Endothelial cell (in vitro differentiated cells): ENCODE measurements at places on chromosomes 1 and 21. TPM values are rescaled to one million over a fixed set of nuclear protein-coding genes. Genes with fewer than 3 reads are reported as not detected.

KLHDC9 gene
- 7.3 TPM for total RNA-seq

BTBD8 gene
- 4.0 TPM for total RNA-seq

TENT5C gene
- 0.05 TPM for total RNA-seq

CD1E gene
- not detected for total RNA-seq

TCHH gene
- total RNA-seq, result 0.38 TPM

FAM177B gene
- total RNA-seq, result not detected

C1orf21 gene
- total RNA-seq, result 7.5 TPM

PRR9 gene
- not detected for total RNA-seq

DNAJC16 gene
- 19.9 TPM for total RNA-seq

NCAM2 gene
- total RNA-seq, result 0.64 TPM

ANGPTL7 gene
- not detected for total RNA-seq

DNA sequence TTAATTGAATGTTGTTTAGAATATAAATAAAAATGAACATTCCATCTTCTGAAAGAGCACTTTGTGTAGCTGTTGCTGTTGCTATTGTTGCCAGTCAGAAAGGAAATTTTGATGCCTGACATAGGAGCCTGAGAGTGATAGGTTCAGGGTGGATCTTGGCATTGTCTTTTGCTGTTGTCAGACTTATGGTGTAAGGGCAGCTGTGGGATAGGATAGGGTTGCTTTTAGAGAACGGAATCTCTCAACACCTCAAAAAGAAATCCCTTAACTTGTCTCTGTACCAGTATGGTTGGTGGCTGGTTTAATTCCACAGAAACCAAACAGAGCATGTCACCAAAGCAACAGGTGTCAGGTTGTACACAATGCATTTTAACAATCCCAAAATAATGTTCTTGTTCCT, 62.7 kb downstream of the ESRRG start:
- peaks cover 3% of the 10 kb centered on the region for H3K27me3 ChIP-seq
- no peaks in the 10 kb centered on the region for H3K4me1 ChIP-seq
- H3K36me3 ChIP-seq, result no peaks in the 10 kb centered on the region
- H3K4me3 ChIP-seq, result no peak overlapping the region

GRCh38 chr1:158329733-158330132, 1.6 kb downstream of the CD1B start:
- no peak overlapping the region for H3K4me3 ChIP-seq
- peaks cover 2% of the 10 kb centered on the region for H3K4me1 ChIP-seq
- no peaks in the 10 kb centered on the region for H3K27me3 ChIP-seq
- H3K27ac ChIP-seq, result no peak overlapping the region

DNA sequence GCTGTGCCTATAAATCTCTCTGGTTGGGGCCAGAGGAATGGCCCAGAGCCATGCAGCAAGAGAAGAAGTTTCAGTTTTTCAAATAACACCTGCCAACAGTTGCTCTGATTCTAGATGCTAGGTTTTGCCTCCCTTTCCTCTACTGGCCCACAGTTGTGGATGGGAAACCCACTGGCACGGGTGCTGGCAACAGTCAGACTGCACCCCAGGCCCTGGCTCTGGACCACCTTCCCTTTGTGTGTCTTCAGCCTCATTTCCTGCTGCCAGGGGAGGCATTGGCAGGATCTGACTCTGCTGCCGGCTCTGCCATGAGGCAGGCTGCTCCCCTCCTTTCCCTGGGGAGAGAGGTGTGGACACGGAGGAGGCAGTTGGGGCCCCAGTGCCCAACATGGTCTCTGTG, 142.0 kb downstream of the IGSF21 start:
- H3K27ac ChIP-seq, result no peak overlapping the region
- H3K36me3 ChIP-seq, result peaks cover 4% of the 10 kb centered on the region
- H3K4me1 ChIP-seq, result peaks cover 5% of the 10 kb centered on the region
- H3K4me3 ChIP-seq, result no peak overlapping the region
- DNase-seq, result no peak

GRCh38 chr1:212582808-212583615, 25.5 kb upstream of the ATF3 start:
- no peak overlapping the region for H3K27ac ChIP-seq
- peaks cover 14% of the 10 kb centered on the region for H3K4me1 ChIP-seq
- no peak for DNase-seq
- peaks cover 3% of the 10 kb centered on the region for H3K27me3 ChIP-seq
- H3K4me3 ChIP-seq, result no peak overlapping the region

DNA sequence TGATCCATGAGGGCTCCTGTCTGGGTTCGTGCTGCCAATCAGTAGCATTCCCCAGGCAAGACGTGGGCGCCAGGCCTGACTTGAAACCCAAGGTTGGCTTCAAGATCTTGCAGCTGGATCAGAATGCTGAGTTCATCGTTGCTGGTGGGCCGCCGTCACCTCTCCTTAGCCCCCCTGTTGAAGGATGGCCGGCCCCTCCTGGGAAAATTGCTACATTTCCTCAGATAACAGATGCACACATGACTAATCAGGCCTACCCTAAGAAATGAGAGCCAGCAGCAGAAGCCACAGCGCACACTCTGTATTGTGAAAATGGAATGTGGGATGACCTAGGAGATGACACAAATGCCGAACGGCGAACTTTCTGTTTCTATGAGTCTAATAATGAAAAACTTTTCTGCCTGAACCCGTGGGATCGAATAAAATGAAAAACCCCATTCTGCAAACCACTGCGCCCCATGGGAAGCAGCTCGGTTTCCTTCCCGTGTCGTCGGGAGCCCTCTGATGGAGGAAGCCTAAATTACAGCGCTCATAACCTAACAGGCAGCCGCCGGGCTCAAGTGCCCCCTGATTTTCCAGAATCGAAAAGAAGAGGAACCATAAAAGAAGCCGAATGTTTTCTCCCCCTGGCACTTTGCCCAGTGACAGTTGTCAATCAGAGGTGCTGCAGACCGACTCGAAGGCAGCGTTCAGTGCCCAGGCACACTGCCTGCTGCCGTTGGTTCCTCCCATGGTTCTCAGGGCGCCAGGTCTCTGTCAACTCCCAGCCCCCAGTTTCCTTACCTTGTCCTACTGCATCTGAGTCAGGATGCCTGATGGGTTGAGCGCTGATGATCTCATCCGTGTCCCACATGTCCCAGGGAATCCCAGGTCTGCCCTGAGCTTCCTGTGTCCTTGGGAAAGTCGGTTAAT, 38.2 kb upstream of the H6PD start:
- peaks cover 25% of the 10 kb centered on the region for H3K27me3 ChIP-seq
- H3K4me3 ChIP-seq, result no peak overlapping the region
- H3K27ac ChIP-seq, result no peak overlapping the region
- H3K36me3 ChIP-seq, result no peaks in the 10 kb centered on the region
- DNase-seq, result peak; percentile 64
- H3K4me1 ChIP-seq, result peaks cover 8% of the 10 kb centered on the region

DNA sequence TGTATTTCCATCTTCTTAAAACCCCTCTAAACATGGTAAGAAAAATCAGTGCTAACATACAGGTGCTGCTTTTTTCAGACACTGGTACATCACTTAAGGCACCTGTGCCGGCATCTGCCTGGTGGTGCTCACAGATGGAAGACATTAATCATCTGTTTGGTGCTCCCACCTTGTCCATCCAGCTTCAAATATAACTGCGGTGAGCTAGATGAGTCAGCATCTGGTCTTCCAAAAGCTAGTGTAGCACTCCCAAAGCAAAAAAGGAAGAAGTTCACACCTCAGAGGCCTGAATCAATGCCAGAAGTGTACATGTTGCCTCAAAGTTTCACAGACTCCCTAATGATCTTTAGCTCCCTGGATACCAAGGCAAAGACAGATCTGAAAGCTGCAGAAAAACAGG, 44.4 kb downstream of the TM2D1 start:
- H3K36me3 ChIP-seq, result no peaks in the 10 kb centered on the region
- no peak for DNase-seq
- H3K27ac ChIP-seq, result no peak overlapping the region
- no peaks in the 10 kb centered on the region for H3K4me1 ChIP-seq
- H3K4me3 ChIP-seq, result no peak overlapping the region

GRCh38 chr1:23619299-23620188, 60.2 kb upstream of the ID3 start:
- peak overlapping the region; percentile 37 for H3K4me3 ChIP-seq
- H3K4me1 ChIP-seq, result peaks cover 20% of the 10 kb centered on the region
- no peak overlapping the region for H3K27ac ChIP-seq

GRCh38 chr1:248811514-248812490, 13.9 kb downstream of the SH3BP5L start:
- H3K4me1 ChIP-seq, result peaks cover 28% of the 10 kb centered on the region
- no peak for DNase-seq
- peak overlapping the region; percentile 72 for H3K4me3 ChIP-seq
- H3K27ac ChIP-seq, result peak overlapping the region; percentile 45
- peaks cover 21% of the 10 kb centered on the region for H3K27me3 ChIP-seq
- peaks cover 52% of the 10 kb centered on the region for H3K36me3 ChIP-seq

- no peak overlapping the region for H3K4me3 ChIP-seq
- H3K4me1 ChIP-seq, result peaks cover 23% of the 10 kb centered on the region
- H3K36me3 ChIP-seq, result peaks cover 4% of the 10 kb centered on the region
- no peak overlapping the region for H3K27ac ChIP-seq
- no peaks in the 10 kb centered on the region for H3K27me3 ChIP-seq
These were observed 9.1 kb downstream of the MRAP start for GRCh38 chr21:32307706-32308105.

GRCh38 chr1:234658138-234658537, 48.2 kb upstream of the IRF2BP2 start:
- H3K27me3 ChIP-seq, result peaks cover under 1% of the 10 kb centered on the region
- DNase-seq, result no peak
- H3K27ac ChIP-seq, result no peak overlapping the region
- no peak overlapping the region for H3K4me3 ChIP-seq

DNA sequence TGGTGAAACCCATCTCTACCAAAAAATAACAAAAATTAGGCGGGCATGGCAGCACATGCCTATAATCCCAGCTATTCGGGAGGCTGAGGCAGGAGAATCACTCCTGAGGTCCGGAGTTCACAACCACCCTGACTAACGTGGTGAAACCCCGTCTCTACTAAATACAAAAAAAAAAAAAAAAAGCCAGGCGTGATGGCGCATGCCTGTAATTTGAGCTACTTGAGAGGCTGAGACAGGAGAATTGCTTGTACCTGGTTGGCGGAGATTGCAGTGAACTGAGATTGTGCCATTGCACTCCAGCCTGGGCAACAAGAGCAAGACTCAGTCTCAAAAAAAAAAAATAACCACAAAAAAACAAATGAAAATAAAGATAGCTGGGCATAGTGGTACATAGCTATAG, 42.3 kb downstream of the CC2D1B start:
- H3K27me3 ChIP-seq, result no peaks in the 10 kb centered on the region
- DNase-seq, result no peak
- no peaks in the 10 kb centered on the region for H3K4me1 ChIP-seq

GRCh38 chr21:43917515-43918384, 52.7 kb downstream of the AGPAT3 start:
- H3K36me3 ChIP-seq, result peaks cover 4% of the 10 kb centered on the region
- no peak overlapping the region for H3K27ac ChIP-seq

- H3K27me3 ChIP-seq, result no peaks in the 10 kb centered on the region
- no peak overlapping the region for H3K4me3 ChIP-seq
- no peaks in the 10 kb centered on the region for H3K36me3 ChIP-seq
These were observed 574.3 kb upstream of the USP24 start for GRCh38 chr1:55789466-55789865.

GRCh38 chr1:18726368-18726767, 95.7 kb downstream of the PAX7 start:
- H3K36me3 ChIP-seq, result no peaks in the 10 kb centered on the region
- no peak overlapping the region for H3K4me3 ChIP-seq
- no peaks in the 10 kb centered on the region for H3K4me1 ChIP-seq
- H3K27me3 ChIP-seq, result peaks cover 9% of the 10 kb centered on the region
- DNase-seq, result no peak
- no peak overlapping the region for H3K27ac ChIP-seq

DNA sequence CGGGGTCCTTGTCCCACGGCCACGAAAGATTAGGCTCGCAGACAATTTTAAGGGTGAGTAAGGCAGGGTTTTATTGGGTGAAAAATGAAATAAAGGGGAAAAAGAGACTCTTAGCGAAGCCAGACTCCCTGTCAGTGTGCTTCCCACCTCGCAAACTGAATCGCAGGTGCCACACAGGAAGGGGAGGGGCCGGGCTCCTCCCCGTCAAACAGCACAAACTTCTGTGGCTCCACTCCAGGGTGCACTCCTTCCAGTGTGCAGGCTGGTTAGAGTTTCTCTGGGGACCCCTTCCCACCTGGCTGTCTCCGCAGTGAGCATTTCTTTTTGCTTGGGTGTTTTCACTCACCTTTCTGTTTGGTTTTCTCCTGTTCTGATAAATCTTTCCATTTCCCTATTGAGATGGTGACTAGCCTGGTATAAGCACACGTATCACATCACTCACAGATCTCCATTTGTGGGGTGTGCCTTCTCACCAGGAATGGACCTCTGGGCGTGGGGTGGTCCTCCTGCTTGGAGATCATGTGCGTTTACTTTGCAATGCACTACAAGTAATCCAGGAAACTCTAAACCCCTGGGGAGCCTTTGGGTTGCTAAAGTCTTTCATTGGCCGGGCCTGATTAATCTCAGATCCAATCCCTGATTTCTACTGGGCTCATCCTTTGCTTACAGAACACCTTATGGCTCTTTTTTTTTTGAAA, 37.6 kb upstream of the GALNT2 start:
- H3K4me3 ChIP-seq, result no peak overlapping the region
- H3K4me1 ChIP-seq, result no peaks in the 10 kb centered on the region
- peaks cover 3% of the 10 kb centered on the region for H3K27me3 ChIP-seq
- H3K27ac ChIP-seq, result no peak overlapping the region
- no peak for DNase-seq
- no peaks in the 10 kb centered on the region for H3K36me3 ChIP-seq

DNA sequence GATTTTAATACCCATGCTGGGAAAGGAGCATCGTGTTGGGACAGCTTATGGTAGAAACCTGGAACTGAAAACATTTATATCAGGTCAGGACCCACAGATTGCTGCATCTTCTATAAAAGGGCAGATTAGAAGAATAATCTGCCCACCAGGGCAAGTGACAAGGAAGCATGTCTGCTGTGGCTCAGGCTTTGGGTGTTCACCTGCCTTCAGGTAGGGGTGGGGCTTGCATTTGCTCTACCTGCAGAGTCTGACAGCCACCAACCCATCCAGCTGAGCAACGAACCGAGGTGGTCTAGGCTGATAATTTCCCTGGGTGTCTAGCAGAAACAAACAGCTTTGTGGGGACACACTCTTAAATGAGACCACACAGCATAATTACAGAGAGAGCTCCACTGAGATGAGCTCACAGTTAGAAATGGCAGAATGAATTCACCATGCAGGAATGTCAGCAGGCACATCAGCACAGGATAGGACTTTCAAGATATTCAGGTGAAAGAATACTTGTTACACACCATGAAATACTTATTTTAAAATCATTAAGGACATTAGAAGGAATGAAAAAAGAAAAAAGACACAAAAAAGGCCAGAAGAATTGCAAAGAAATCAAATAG, 36.1 kb upstream of the B3GALT5 start:
- H3K36me3 ChIP-seq, result no peaks in the 10 kb centered on the region
- H3K27ac ChIP-seq, result no peak overlapping the region
- H3K4me1 ChIP-seq, result no peaks in the 10 kb centered on the region
- H3K27me3 ChIP-seq, result no peaks in the 10 kb centered on the region

DNA sequence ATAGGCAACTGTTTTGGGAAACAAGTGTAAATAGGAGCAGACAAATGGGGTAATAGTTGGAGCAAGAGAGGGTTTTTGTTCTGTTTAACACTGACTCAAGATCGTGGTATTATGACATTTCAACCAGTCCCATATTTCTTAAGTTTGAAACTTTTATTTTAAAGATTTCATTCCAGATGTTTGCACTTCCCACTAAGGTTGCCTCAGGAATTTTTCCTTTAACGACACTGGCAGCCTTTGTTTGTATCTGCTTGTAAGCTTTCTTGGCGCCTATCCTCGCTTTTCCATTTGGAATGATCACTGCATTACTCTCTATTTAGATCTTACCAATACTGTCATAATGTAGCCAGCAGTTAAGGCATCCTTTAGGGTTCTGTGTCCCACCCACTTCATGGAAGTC, 67.7 kb downstream of the ALG6 start:
- H3K27me3 ChIP-seq, result peaks cover 2% of the 10 kb centered on the region
- no peak overlapping the region for H3K4me3 ChIP-seq
- DNase-seq, result no peak
- H3K4me1 ChIP-seq, result no peaks in the 10 kb centered on the region
- H3K36me3 ChIP-seq, result peaks cover 7% of the 10 kb centered on the region
- no peak overlapping the region for H3K27ac ChIP-seq
